H1 (cell line): ENCODE measurements at places on chromosomes 13 and 19.

DNA sequence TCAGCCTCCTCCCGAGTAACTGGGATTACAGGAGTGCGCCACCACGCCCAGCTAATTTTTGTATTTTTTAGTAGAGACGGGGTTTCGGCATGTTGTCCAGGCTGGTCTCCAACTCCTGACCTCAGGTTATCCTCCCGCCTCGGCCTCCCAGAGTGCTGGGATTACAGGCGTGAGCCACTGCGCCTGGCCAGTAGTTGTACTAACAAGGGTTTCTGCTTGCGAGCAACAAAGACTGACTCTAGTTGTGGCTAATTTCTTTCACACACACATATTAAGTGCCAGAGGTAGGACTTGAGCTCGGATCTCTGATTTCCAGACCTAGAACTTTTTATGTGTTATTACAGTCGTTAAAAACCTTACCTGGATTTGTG is 635 bp upstream of the PCCA start:
- no peak for DNase-seq

DNA sequence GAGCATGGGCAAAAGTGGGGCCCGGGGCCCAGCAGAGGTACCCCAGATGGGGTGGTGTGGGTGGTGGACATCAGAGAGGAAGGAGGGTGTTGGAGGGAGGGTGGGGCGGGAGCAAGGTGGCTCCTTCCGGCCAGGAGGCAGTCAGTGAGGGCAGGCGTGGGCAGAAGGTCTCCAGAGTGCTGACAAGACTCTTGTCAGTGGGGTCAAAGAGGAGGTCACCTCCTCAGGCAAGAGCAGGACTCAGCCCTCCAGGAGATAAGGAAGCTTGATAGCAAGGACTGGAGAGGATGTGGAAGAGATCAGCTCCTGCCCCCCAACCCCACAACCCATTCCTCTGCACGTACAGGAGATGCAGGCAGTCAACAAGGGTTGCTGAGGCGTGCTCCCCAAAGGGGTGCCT is 9.8 kb downstream of the GJA3 start:
- no peak for DNase-seq

DNA sequence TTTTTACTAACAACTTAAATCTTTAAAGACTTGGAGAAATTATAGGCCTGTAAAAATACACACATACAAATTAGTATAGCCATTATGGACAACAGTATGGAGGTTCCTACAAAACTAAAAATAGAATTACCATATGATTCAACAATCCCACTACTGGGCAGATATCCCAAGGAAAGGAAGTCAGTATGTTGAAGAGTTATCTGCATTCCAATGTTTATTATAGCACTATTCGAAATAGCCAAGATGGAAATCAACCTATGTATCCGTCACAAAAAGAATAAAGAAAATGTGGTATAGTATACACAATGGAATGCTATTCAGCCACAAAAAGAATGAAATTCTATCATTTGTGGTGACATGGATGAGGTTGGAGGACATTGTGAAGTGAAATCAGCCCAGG is 37.2 kb downstream of the SLITRK1 start:
- DNase-seq = no peak

- no peak for DNase-seq
These were observed 57.7 kb downstream of the MLLT1 start for GRCh38 chr19:6221878-6222746.

DNA sequence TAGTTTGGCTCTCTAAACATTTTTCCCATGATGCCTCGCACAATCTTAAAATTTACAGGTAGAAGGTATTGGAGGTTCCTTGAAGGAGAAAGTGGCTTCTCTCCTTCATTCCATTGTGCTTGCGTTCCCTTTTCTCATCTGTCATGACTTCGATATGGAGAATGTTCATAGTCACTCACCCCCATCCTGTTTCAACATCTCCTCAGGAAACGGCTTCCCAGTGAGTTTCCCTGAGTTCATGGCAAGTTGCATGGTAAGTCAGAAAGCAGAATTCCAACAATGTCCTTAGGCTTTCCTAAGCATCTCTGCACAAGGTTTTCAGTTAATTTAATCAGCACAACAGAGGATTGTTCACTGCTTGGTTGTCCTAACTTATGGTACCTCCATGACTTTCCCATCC is 581.8 kb upstream of the SLITRK5 start:
- no peak for DNase-seq

DNA sequence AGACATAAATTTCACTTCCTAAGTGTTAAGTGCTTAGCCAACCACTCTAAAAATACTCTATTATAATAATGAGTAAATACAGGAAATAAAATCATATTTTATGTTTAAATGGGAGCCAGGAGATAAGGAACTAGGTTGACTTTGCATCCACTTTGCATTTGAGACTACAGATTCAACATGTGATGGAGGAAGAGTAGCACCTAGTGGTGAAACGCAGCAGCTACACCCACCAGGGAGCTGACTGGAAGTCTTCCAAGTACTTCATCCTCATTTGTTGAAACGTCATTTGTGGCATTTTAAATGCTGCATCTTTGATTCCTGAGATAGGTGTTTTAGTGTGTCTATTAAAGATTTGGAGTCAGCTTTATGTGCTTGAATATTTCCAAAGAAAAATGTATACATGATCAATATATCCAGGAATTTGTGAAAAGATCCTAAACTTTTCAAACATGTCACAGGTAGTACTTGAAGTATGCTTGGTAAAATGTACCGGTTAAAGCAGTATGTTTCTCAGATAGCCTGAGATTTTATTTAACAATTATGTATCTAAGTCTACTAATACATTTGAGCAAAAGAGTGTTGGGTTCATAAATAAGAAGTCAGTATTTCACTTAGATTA is 17.4 kb upstream of the KCTD12 start:
- peak; percentile 41 for DNase-seq

DNA sequence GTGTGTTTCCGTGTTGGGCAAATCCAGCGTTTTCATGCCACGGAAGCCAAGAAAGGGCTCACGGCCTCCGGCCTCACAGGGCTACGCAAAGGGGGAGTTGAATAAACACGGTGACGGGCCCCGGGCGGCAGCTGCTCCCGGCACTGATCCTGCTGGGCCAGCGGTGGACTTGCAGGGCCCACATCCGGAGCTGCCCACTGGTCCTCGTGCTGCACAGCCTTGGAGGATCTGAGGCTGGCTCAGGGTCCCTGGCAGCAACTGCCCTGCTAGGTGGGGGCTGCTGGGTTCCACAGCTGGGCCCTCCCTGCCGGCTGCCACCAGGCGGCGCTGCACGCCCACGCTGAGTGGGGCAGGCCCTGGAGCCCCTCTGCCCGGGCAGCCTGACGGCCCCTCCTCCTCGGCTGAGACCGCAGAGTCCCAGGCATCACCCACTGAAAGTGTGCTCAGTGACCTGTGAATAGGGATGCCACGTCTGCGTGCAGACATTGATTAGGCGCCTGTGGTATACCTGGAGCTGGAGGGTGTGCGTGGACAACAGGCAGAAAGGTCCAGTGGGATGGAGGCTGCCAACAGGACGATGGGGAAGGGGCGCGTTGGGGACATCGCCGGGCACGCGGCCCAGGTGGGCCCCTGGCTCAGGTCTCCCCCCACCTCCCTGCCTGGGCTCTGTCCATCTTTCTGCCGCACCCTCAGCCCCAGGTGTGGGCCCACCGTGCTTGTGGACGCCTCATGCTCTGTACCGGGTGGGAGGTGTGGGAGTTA is 5.3 kb upstream of the HCN2 start:
- no peak for DNase-seq

- DNase-seq = peak; percentile 88
These were observed 108.7 kb downstream of the TEX29 start for GRCh38 chr13:111429064-111429558.

DNA sequence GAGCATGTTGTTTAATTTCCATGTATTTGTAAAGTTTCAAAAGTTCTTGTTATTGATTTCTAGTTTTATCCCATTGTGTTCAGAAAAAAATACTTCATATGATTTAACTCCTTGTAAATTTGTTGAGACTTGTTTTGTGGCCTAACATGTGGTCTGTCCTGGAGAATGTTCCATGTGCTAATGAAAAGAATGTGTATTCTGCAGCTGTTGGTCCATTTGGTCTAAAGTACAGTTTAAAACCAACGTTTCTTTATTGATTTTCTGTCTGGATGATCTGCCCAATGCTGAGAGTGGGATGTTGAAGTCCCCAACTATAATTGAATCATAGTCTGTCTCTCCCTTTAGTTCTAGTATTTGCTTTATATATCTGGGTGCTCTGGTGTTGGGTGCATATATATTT is 34.9 kb upstream of the TPP2 start:
- DNase-seq = no peak

GRCh38 chr19:2037651-2038255 is 13.3 kb downstream of the MKNK2 start:
- DNase-seq = no peak

DNA sequence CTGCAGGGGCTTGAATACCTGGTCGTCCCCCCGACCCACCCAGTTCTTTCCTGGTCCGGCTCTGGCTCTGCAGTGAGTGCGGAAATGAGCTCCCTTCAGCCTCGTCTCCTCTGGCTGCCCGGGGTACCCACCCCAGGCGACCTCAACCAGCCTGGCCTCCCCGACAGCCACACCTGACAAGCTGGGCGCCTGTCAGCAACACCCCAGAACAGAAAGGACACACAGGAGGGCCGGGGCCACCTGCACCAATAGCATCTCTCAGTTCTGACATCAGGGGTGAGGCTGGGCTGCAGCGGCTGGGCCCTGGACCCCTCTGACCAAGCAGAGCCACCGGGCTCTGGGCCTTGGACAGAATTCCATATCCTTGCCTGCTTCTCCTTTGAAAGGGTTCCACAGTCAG is 19.7 kb downstream of the SUGP1 start:
- DNase-seq = no peak

DNA sequence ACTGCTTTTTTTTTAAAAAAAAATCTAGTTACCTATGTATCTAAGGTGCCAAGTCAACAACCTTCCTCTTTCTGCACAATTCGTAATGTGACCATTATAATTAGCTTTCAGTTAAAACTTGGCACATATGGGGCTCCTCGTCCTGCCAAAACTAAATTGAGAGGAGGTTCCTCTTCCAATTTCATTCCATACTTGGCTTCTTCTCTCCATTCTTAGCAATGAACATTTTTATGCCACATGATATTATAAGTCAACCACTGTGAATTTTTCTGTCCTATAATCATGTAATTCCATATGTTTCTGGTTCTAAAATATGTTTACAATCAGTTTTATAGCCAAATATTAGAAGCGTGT is 177.0 kb downstream of the DCLK1 start:
- DNase-seq = no peak

GRCh38 chr13:113722921-113723320 is 36.1 kb upstream of the TMEM255B start:
- no peak for DNase-seq

GRCh38 chr13:78102741-78103140 is 184.1 kb upstream of the EDNRB start:
- DNase-seq = no peak

- no peak for DNase-seq
These were observed 7.2 kb downstream of the GARRE1 start for GRCh38 chr19:34261334-34262109.

DNA sequence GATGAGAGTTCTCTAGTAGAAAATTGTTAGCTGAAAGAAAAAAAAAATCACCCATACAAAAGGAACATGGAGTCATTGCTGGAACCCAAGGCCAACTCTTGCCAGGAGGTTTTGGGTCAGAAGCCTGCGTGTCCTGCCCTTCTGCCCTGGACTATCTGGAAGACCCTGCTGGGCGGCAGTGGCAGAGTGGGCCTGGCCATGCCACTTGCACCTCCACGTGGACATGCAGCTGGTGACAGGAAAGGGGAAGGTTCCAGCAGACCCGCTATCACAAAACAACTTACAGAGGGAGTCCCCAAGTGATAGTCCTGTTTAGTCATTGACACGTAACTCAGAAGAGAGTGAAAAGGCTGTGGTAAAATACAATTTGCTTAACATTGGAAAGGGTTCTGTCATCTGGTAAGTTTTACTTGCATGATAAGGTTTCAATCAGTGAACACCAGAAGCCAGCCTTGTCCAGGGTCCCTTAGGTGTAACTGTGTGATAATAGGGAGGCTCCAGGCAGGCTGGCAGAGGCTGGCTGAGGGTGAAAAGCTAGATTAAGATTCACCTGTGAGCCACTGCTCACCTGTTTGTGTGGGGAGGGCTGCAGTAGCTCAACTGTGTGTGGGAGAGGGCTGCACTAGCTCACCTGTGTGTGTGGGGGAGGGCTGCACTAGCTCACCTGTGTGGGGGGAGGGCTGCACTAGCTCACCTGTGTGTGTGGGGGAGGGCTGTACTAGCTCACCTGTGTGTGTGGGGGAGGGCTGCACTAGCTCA is 47.8 kb downstream of the COL4A2 start:
- no peak for DNase-seq

- DNase-seq = no peak
These were observed 10.6 kb upstream of the RAB20 start for GRCh38 chr13:110571896-110572777.

- peak; percentile 93 for DNase-seq
These were observed 22.6 kb downstream of the ZSWIM4 start for GRCh38 chr19:13817615-13818371.

- peak; percentile 64 for DNase-seq
These were observed at the start of gene ZNF780B for GRCh38 chr19:40055832-40056504. ZNF780B (minus strand) TSS chr19:40056231; CDS start chr19:40050332, 5,899 bp downstream.

GRCh38 chr13:104408733-104409132 is 1342.5 kb upstream of the SLC10A2 start:
- no peak for DNase-seq

DNA sequence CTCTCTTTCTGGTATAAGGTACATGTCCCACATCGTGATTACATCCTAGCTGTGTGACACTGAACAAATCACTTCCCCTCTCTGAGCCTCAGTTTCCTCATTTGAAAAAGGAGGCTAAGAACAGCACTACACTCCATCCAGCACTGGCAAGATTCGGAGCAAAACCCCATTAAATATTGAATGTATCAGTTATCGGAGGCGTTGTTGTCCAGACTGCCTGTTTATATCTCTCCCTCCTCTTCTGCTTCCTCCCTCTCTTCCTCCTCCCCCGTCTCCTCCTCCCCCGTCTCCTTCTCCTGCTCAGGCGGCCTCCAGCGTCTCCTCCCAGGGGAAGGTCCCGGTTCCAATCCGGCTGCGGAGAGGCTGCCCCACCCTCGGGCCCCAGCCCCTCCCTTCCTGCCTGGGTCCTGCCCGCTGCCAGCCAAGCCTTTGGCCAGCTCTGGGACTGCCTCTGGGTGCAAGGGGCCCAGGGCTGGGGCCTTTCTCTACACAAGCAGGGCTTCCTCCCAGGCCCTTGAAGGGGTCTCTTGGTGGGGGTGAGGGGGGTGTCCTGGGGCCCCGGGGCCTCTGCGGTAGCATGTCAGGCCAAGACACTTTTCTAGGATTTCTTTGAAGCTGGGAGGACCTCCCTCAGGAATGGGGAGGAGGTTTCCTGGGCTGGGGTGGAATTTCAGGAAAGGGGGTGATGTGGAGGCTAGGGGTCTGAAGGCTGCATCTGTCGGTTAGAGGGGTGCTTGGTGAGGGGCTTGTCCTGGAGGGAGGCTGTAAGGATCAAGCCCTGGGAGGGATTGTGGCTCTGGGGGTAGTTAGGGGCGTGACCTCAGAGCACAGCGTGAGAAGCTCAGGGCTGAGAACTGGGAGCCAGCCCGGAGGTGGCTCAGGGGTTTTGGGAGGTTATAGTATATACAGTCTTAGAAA is 1.9 kb downstream of the RRAS start:
- peak; percentile 31 for DNase-seq

GRCh38 chr13:78476910-78477309 is 126.4 kb downstream of the POU4F1 start:
- DNase-seq = no peak

GRCh38 chr13:99132295-99132835 is 68.3 kb upstream of the UBAC2 start:
- no peak for DNase-seq

GRCh38 chr13:83272652-83273240 is 609.5 kb downstream of the SLITRK1 start:
- DNase-seq = no peak
